ENCODE measurements at places on chromosomes 11 and 22. TPM values are rescaled to one million over a fixed set of nuclear protein-coding genes. Genes with fewer than 3 reads are reported as not detected.

GRCh38 chr11:128420265-128420664 lies 167.1 kb downstream of the ETS1 start:
- DNase-seq = no peak

PGR gene
- 1.1 TPM for total RNA-seq

VSIG2 gene
- not detected for total RNA-seq

MS4A4E gene
- not detected for total RNA-seq

DNA sequence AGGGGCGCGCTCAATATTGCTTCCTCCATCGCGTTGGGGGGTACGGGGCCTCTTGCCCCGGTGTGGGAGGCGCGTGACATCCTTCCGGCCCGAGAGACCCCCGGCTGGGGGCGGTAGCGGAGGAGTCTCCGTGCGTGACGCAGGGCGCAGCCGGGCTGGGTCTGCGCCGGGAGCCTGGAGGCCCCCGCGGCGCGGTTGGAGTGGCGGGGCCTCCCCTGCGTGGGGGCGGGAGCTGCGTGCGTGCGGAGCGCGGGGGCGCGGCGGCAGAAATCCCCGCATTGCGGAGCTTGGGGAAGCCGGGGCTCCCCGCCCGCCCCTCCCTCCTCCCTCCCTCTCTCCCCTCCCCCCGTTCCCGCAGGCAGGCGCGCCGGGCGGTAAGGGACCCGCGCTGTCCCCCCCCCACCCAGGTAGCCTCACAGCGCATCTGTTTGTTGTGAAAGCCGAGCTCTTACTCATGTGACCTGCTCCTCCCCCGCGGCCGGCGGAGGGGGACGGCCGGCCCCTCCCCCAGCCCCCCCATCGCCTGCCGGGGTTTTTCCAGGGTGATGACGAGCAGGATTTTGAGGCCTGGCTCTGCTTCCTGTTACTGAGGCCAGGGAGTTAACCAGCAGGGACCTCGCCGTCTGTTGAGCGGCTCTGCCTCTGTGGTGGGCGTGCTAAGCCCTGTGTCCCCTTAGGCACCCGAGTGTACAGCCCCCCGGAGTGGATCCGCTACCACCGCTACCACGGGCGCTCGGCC lies 1.6 kb downstream of the PIM3 start:
- DNase-seq = peak; percentile 90
